Thoracic aorta endothelial cell (primary cell): ENCODE measurements at places on chromosomes 4 and X. TPM values are rescaled to one million over a fixed set of nuclear protein-coding genes. Genes with fewer than 3 reads are reported as not detected.

KLHL4 gene
- 33.7 and 38.3 TPM in 2 replicates for total RNA-seq

SMIM43 gene
- 0.40 TPM in 1 of 2 replicates, not detected in the other for total RNA-seq

ERAS gene
- total RNA-seq = not detected in 2 replicates

HTATSF1 gene
- 26.6 and 30.9 TPM in 2 replicates for total RNA-seq

DUX4 gene
- total RNA-seq = not detected in 2 replicates

PRDM5 gene
- total RNA-seq = 10.1 and 10.7 TPM in 2 replicates

USP17L28 gene
- not detected in 2 replicates for total RNA-seq

PRSS12 gene
- total RNA-seq = 0.40 and 3.8 TPM in 2 replicates

MAMLD1 gene
- total RNA-seq = 2.3 and 3.2 TPM in 2 replicates

SUPT20HL2 gene
- 0.07 TPM in 1 of 2 replicates, not detected in the other for total RNA-seq

RASGEF1B gene
- 0.13 and 0.79 TPM in 2 replicates for total RNA-seq

IL3RA gene
- 10.1 and 17.8 TPM in 2 replicates for total RNA-seq

SERTM2 gene
- not detected in 2 replicates for total RNA-seq

BRS3 gene
- not detected in 2 replicates for total RNA-seq

LIMCH1 gene
- 16.8 and 27.4 TPM in 2 replicates for total RNA-seq

SPANXN4 gene
- total RNA-seq = not detected in 2 replicates
